Cardiac fibroblast (primary cell): ENCODE measurements at places on chromosomes 7 and 10.
A peak's percentile ranks its signal among the peaks of the same experiment; 100 is the strongest.

- DNase-seq = no peak
These were observed 50.3 kb downstream of the COL26A1 start for GRCh38 chr7:101412976-101413375.

DNA sequence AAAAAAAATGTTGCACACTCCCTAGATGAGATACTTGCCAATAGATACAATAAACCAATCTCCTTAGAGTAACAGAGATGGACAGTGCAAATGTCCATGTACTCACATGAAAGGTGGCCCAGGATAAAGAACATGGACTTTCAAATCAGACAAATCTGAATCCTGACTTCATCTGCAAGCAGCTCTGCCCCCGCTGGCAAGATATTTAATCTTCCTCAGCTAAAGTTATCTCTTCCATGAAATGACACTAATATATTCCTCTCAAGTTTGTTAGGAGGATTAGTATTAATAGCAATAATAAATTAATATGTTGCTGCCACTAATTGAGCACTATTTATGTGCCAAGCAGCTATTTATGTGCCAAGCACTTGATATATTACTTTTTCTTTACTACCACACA is 148.6 kb upstream of the YAE1 start:
- DNase-seq = no peak

GRCh38 chr7:148854983-148855382 is 29.1 kb downstream of the EZH2 start:
- no peak for DNase-seq

- DNase-seq = peak; percentile 5
These were observed 43.3 kb upstream of the ANLN start for GRCh38 chr7:36346260-36346831.

DNA sequence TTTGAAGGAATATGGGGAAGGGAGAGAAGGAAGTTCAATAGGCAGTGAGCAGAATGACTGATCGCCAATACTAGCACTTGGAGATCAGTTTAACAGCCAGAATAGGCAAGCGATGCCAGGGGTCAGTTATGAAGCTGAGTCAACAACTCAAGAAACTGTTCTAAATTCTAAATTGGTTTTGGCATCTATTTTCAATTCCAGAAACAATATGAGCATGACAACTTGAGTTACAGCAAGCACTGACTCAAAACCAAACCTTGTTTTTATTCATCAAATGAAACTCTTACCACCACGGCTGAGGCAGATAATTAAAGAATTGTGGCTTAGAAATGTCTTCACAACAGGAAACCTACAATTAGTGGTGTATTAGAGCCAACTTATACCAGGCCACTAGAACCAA is 180.5 kb upstream of the ASAH2 start:
- peak; percentile 14 for DNase-seq
